DMS79 treated with DMSO at 0.1 percent for 48 hours (cell line): ENCODE measurements at places on chromosomes 2 and 18.

DNA sequence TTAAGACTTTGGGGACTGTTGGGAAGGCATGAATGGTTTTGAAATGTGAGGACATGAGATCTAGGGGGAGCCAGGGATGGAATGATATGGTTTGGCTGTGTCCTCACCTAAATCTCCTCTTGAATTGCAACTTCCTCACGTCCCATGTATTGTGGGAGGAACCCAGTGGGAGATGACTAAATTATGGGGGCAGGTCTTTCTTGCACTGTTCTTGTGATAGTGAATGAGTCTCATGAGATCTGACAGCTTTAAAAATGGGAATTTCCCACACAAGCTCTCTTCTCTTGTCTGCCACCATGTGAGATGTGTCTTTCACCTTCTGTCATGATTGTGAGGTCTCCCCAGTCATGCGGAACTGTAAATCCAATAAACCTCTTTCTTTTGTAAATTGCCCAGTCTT is 11.5 kb upstream of the MBP start:
- DNase-seq = no peak

GRCh38 chr2:1931003-1931914 is 186.9 kb upstream of the PXDN start:
- no peak for DNase-seq

DNA sequence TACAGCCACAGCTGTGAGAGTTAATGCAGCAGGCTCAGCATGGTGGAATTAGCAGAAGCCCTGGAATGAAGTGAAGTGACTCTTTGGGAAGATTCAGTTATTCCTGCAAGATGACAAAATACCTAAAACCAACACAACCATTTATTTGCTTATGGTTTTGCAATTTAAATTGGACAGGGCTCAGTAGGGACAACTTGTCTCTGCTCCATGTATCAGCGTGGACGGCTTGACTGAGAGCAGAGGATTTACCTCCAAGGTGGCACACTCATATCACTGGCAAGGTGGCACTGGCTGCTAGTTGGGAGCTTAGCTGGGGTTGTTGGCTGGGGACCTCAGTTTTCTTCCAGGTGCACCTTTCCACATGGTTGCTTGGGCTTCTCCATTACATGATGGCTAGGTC is 58.3 kb downstream of the LTBP1 start:
- no peak for DNase-seq

DNA sequence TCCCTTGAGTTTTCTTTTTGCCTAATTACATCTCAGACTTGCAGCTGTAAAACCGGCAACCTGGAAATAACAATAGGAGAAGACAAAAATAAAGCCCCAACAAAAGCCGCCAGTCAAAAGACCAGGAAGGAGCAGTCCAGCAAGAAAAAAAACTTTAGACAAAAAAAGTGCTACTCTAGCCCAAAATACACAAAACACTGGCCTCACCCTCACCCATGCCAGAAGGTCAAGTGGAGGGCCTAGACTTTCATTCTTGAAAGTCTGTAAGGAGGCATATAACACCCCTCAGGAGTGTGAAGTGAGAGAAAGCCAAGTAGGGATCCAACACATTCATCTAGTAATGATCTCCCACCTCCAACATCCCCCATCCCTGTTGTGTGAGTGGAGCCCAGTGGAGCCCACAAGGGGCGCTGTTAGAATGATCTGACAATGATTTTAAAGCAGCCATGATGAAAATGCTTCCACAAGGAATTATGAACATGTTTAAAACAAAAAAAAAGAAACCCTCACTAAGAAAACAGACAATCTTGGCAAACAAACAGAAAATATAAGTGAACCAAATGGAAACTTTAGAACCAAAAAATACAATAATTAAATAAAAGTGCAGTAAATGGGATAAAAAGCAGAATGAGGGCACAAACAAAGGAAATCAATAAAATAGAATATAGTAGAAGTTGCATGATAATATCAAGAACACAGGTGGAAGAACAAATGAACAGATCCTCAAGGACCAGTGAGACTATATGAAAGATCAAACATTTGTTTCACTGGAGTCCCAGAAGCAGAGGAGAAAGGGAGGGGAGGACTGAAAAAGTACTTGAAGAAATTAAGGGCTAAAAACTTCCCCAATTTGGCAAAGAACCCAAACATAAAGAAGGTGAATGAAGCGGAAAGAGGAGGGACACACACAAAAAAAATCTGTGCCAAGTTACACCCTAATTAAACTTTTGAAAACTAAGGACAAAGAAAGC is 23.9 kb downstream of the SESTD1 start:
- no peak for DNase-seq

DNA sequence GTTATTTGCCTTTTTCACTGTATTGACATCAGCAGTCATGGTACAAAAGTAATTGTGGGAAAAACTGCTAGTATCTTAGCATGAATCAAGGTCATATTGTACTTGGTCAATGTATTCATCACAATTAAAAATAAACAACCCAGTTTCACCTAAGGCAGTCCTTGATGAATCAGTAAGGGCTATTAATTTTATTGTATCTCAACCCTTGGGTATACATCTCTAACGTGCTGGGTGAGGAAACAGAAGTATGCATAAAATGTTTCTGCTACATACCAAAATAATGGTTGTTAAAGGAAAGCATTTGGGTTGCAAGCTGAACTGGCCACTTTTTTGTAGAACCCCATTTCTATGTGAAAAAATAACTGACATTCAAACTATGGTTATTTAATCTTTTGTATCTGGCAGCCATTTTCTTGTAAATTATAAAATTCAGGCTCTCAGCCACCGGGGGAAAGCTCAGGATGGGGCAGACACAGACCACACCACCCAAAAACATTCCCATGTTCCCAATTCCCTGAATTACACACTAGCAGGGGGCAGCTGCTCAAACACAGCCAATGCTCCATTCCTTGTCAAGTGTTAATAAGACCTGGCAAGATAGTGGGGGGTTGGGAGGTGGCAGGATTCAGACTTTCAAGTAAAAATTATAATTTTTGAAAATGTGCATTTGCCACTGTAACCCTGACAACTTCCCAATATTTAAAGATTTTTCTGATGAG is 49.3 kb downstream of the OLA1 start:
- no peak for DNase-seq

GRCh38 chr2:69122271-69122670 is 109.3 kb downstream of the ANTXR1 start:
- DNase-seq = no peak

GRCh38 chr2:123696021-123696420 is 329.1 kb upstream of the CNTNAP5 start:
- DNase-seq = no peak

DNA sequence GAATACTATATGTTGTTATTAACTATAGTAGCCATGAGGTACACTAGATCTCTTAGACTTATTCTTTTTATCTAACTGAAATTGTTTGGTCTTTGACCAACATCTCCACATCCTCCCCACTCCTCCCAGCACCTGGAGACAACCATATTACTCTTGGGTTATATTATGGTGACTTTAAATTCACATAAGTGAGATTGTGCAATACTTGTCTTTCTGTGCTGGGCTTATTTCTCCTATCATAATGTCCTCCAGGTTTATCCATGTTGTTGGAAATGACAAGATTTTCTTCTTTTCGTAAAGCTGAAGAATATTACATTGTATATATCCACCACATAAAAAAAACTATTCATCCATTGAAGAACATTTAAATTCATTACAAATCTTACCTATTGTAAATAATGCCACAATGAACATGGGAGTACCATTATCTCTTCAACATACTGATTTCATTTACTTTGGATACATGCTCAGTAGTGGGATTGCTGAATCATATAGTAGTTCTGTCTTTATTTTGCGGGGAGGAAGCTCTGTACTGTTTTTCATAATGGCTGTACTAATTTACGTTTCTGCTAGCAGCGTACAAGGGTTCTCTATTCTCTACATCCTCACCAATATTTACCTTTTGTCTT is 159.2 kb upstream of the SCN7A start:
- DNase-seq = no peak

- DNase-seq = no peak
Observed at GRCh38 chr2:164794016-164794415, 47.6 kb downstream of the COBLL1 start.

- DNase-seq = no peak
Observed at GRCh38 chr2:118842661-118843482, 4.6 kb downstream of the EN1 start.

GRCh38 chr2:15580451-15580850 is 11.2 kb upstream of the DDX1 start:
- DNase-seq = no peak

- DNase-seq = no peak
Observed at GRCh38 chr2:118151831-118152230, 63.6 kb downstream of the INSIG2 start.

GRCh38 chr2:114661971-114662939 is 219.8 kb downstream of the DPP10 start:
- no peak for DNase-seq

GRCh38 chr2:210363261-210363660 is 48.3 kb upstream of the MYL1 start:
- DNase-seq = no peak

DNA sequence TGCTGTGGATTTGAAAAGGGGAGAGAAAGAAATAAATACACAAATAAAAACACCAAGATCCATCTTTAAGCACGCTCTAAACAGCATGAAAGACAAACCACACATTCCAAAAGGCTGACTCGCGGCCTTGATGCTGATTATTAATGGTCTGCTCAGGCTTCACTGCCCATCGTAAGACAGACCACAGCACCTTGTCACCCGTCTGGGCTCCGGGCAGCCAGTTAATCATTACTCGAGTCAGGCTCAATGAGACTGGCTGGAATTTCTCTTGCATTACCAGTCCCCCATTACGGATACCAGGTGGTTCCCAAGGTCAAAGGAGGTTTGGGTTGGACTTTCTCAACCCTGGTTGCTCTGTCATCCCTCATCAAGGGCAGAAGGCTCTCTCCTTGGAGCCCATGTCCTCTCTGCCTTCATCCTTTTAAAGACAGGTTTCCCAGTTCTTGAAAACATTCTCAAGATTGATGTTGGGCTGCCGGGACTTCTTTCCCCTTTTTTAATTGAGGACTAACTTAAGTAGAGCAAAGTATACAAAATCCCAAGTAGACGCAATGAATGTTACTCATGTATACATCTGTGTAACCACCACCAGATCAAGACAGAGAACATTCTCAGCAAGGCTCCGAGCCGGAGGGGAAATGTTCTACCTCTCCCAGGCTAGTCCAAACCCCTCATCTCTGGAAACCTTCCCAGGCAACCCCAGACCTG is 8.1 kb downstream of the SMAD7 start:
- no peak for DNase-seq

DNA sequence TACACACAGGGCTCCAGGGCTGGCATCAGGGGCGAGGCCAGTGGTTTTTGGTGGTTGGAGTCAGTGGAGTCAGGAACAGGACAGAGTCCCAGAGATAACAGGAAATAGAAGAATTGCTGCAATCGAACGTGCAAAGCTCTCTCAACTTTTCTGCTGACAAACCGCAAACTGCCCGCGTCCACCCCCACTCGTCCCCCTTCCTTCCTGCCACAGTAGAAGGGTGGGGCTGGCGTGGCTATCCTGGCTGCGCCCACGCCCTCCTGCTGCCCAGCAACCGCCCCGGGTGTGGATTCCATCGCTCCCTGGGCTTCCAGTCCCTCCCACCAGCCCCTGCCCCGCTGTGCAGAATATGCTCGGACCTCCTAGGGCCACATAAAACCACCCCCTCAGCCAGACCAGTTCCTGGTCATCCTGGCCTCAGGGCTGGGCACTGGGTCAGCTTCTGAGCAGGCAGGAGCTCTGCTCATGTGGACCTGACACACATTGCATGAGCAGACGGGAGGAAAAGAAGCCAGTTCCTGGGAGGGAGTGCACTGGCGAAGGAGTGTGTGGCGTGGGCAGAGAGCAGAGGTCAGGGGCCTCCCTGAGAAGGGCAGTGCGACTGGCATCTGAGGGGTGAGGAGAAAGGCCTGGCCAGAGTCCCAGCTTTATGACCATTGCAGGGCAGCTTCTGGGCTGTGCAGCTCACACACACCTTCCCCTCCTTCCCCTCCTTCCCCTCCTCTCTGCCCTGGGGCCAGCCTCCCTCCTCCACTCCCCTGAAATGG is 85.4 kb upstream of the ATG16L1 start:
- no peak for DNase-seq

- DNase-seq = no peak
Observed at GRCh38 chr2:178870703-178871102, 63.5 kb upstream of the TTN start.

DNA sequence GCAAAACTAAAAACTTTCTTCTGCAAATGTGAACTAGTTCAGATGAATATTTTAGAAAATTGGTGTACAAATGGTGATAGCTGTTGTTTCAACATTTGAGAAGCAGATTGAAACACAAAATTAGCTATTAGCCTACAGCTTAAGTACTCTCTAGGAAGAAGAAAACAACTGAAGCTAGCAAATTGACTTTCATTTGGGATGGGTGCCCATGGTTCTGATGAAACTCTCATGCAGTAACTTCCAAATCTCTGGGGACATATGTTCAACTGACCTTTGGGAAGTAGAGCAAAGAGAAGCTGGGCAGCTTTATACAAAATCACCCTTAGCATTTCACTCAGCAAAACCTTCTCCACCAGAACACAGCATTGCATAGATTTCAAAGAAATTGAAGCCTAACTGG is 119.0 kb downstream of the GALNT13 start:
- no peak for DNase-seq

DNA sequence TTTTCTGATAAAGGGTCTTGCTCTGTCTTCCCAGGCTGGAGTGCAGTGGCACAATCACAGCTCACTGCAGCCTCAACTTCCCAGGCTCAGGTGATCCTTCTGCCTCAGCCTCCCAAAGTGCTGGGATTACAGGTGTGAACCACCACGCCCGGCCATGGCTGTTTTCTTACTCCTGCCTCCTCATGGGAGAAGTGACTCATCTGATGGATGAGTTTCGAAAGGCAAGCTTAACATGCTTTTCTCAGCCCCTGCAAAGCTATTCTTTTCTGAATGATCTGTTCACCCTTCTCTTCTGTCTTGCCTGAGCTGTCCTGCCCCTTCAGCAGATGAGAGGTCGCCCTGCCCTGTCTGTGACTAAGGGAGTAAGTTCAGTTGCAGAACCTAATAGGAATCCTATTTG is 929 bp upstream of the CREG2 start:
- no peak for DNase-seq

DNA sequence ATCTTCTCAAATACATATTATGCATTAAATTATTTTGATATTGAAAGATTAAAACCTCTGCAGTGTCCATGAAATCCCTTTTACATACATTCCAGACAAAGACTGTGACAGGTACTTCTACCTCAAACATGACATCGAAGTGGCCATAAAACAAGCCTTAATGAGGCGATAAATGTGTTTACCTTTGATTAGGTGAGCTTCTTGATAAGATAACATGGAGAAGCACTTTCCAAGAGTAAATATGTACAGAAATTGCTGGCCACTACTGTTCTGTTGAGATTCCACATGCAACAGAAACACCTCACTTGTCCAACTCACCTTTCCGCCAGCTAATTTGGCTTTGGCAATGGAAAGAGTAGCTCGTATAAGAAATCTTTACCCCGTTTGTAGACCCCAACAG is 55.2 kb downstream of the ZEB2 start:
- peak; percentile 70 for DNase-seq
